ENCODE measurements at places on chromosomes 6 and 20.

DNA sequence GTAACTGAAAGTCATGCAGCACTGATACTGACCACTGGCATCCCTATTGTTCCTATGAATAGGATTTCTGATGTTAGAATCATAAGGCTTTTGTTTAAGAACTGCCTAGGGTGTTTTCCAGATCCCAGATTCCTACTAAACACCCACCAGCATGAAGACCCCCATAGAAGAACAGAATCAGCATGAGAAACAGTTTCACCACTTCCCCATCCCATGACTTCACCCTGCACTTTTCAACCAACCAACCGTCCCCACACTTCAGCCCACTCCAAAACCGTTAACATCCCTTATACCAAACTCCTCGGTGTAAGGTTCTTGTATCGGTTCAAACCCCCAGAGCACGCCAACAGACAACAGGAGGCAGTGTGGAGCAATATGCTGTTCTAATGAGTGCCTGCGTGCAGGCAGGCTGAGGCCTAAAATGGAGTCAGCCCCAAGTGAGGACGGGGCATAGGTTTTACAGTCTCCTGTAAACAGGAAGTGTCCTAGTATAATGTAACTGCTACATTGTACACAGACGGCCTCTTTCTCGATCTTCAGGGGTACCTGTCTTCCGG is 11.4 kb upstream of the SSTR4 start:
- no peak for DNase-seq

GRCh38 chr6:29520232-29520631 is 32.5 kb upstream of the MAS1L start:
- no peak for DNase-seq

DNA sequence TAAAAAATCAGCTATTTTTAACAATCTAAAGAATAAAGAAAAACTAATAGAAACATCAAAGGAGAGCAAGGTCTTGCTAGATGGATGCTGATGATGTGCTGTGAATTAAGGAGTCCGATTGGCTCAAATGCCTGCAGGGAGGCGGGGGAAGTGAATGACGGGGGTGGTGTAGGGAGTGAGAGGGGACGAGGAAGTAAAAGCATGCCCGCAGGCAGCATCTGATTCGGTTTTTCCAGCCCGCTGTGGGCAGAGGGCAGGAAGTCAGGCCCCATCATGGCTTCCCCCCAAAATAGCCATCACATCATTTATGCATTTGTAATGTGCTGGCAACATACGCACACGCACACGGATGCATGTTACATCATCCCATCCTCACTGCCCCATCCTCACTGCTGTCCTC is 10.3 kb downstream of the RSPO4 start:
- no peak for DNase-seq

- DNase-seq, result no peak
Observed at GRCh38 chr20:62762801-62763368, 33.4 kb upstream of the MRGBP start.

DNA sequence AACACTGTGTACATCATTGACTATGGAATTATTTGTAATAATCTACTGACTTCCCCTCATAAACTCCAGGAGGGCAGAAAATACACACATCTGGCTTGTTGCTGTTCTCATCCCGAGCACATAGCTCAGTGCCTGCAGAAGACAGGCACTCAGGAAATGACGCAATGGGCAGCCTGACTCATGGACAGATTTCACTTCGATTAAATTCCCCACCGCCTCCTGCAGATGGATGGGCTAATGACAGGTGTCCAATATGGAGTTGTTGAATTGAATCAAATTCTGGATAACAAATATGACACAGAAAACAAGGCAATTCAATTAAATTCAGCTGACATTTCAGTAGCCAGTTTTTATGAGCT is 9.1 kb downstream of the ANKRD60 start:
- DNase-seq, result no peak

DNA sequence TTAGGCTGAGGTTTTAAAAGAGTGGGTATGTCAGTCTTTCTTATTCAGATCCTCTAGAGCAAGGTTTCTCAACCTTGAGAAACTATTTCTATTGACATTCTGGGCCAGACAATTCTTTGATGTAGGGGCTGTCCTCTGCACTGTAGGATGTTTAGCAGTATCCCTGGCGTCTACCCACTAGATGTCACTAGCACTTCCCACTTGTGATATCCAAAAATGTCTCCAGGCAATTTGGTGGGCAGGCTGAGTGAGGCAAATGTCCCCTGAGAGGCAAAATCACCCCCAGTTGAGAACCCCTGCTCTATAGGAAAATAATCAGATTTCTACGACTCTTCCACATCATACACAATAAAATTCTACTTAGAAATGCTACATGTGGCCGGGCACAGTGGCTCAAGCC is 7.7 kb upstream of the ZKSCAN8 start:
- DNase-seq, result no peak

DNA sequence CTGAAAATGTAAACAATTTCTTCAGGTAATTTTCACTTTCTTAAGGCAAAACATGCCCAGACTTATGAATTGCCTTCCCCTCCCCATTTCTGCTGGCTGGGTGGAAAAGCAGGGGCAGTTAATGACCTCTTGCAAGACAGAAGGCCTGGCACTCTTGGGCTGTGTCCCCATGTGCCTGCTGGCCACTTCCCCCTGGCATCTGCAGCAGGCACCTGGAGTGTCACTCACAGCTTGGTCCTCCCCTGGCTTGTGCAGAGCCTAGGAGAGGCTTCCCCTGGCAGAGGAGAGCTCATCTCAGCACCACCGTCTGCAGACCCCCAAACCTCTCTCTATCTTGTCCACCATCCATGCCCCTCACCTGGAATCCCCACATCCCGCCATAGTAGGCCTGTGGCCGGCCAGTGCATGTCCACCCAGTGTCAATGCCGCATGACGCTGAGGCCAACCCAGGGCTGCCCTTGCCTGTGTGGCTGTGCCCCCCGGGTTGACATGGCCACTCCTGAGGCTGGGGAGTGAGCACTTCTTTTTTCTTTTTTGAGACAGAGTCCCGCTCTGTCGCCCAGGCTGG is 83.5 kb upstream of the SLC22A23 start:
- DNase-seq, result no peak

DNA sequence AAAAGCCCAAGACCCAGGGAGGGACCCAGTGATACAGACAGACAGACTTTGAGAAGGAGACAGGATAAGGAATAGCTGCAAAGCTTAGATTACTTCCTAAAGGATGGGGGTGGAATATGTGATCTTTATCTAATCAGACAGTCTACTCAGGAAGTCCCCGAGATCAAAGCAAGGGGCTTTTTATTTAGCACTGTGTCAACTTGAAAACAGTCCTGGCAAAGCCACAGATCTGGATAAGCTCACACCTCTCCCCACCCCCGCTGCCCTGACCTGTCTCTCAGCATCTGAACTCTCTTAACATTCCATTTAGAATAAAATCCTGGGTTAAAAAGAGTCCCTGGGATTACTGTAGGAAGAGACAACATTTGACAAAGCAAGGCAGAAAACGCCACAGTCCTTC is 101.5 kb downstream of the ISM1 start:
- DNase-seq, result no peak

- DNase-seq, result no peak
Observed at GRCh38 chr6:3340894-3341293, 82.1 kb downstream of the PSMG4 start.

- no peak for DNase-seq
Observed at GRCh38 chr20:55760586-55760985, 244.7 kb downstream of the CBLN4 start.

GRCh38 chr6:14704383-14705271 is 541.2 kb upstream of the JARID2 start:
- DNase-seq, result no peak

GRCh38 chr6:102918161-102918560 is 1524.7 kb downstream of the GRIK2 start:
- no peak for DNase-seq

Data from anterior cingulate cortex (tissue), 58 donors.